ENCODE measurements at places on chromosomes 3 and 15.

DNA sequence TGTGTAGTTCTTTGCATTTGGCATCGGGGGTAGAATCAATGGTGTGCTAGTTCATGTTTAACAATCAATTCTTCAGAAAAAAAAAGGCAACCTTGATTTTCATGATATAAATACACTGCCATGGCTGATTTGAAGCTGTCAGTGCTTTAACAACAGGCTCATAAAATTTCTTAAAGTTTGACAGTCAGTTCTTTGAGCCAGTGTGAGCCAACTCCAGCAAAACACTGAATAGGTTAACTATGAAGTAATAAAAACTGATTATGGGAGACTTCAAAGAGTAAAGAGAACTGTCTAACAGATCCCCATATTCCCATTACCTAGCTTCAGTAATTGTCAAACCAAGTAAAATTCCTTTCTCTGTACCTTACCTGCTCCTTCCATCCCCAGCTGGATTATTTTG is 241.7 kb upstream of the SUCLG2 start:
- no peak for DNase-seq

GRCh38 chr3:120449251-120449650 is 1.5 kb downstream of the FSTL1 start:
- no peak for DNase-seq

GRCh38 chr3:143895805-143896204 is 47.5 kb upstream of the SLC9A9 start:
- no peak for DNase-seq

DNA sequence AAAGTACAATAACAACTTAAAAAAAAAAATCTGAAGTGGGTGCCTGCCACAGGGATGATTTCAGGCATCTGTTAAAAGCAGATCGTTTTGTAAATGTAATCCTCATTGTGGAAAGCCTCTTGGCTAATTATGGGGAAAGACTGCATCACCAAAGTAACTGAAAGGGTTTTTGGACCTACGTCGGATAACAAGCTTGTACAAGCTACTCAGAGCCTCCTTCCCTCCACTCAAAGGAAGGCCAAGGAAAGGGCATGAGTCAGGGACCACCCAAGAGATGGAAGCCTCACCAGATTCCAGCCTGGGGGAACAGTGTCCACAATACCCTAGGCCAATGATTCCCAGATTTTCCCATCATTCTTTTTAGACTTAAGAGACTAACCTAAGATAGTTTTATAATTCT is 84.3 kb downstream of the ATP1B3 start:
- DNase-seq = no peak

GRCh38 chr3:53530205-53530604 is 35.8 kb downstream of the CACNA1D start:
- DNase-seq = no peak

GRCh38 chr3:38382506-38383080 is 36.0 kb downstream of the XYLB start:
- DNase-seq = no peak

- DNase-seq = no peak
These were observed 55.8 kb upstream of the FAM98B start for GRCh38 chr15:38398134-38398533.

DNA sequence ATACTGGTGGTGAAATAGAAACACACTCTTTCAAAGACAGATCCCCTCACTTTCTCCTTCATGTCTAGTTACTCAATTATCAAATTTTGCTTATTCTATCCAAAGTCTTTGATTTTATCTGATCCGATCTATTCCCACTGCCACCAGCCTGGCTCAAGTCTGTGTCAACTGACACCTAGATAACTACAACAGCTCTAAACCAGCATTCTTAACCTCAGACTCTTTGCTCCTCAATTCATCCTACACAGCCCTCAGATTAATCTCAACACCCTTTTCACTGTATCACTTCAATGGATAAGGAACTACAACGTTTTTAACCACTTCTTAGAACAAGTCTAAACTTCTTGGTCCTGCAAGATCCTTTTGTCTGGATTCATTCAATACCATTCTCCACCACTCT is 9.1 kb downstream of the KPNA1 start:
- DNase-seq = no peak

DNA sequence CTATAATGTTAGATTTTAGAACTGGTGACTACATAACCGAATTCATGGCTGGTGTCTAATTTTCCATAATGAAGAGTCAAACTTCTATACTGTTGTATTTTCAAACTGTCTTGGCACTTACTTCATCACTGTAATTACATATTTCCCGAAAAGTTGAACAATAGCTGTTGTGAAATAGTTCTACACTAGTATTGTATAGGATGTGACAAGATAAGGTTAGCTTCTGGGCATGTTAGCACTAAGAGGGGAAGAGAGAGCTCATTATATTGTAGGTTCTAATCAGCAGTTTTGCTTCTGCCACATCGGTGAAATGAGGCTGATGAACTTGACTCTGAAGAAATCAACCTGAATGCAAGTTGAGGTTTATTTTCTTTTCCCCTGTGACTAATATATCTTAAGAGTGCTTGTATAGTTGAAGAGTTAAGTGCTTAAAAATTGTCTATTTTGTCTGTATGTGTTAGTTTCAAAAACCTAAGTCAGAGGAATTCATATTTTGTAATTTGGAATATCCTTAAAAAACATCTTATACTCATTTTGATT is 8.9 kb downstream of the GYG1 start:
- DNase-seq = no peak

DNA sequence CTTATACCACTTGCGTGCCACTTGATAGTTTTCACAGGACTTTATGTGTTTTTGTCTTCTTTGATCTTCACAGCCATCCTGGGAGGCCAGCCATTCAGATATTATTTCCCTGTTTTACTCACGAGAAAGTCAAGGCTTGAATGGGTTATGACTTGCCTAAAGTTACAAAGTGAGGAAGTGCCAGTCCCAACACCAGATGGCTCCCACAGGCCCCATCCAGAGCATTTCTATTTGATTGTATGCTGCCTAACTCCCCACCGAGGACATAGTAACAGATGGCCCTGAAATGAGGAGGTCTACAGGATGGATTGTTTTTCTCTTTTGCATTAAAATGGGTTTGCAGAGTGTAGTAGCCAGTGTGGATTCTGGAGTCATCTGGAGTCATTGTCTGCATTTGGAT is 74.5 kb downstream of the SPTSSB start:
- no peak for DNase-seq

GRCh38 chr3:162777118-162777517 is 1280.5 kb downstream of the OTOL1 start:
- DNase-seq = no peak

DNA sequence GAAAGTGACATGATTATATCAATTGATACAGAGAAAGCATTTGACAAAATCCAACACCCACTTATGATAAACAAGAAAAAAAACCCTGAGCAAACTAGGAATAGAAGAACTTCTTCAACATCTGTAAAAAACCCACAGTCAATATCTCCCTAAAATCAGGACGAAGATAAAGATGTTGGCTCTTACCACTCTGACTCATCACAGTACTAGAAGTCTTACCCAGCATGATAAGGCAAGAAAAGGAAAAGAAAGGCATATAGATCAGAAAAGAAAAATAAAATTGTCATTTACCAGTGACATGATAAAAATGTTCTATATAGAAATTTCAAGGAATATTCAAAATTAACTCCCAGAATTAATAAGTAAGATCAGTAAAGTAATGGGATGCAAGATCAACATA is 7.2 kb upstream of the FBXW12 start:
- no peak for DNase-seq

DNA sequence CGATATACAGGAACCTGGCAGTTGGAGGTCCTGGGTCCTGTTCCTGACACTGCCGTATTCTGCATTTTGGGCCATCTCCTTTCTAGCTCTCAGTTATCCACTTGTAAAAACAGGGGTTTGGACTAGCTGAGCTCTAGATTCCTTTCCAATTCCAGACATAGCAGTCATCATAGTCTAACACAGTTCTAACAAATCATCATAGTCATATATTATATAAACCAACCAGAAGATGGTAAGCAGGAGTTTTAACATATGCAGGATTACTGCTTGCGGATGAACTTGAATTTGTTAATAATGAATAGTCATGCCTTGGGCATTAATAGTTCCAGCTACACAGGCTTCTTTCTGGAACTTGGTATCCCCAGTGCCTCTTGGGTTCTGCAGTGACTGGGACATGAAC is 26.6 kb downstream of the MASP1 start:
- DNase-seq = no peak

- DNase-seq = peak; percentile 93
These were observed at the start of gene GBE1 for GRCh38 chr3:81760924-81761903. GBE1 (minus strand) TSS chr3:81761645; CDS start chr3:81761517, 128 bp downstream.

DNA sequence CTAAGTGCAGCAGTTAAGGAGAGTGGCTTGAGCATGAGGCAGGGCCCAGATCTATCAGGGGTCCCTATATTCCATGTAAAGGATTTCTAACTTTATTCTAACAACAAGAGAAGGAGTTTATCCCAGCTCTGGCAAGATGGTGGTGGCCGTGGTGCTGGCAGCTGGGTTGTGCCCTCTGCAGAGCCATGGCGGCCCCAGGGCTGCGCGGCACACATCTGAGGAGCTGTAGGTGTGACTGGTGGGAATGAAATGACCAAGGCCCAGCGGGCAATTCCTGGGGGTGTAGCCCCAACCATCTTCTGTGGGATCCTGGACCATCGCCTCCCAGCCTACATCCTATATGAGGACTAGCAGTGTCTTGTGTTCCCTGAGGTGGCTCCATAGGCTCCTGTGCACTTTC is 263.5 kb downstream of the CNTN4 start:
- DNase-seq = no peak
